ENCODE measurements at places on chromosomes 2 and 18.

- DNase-seq, result no peak
Observed at GRCh38 chr2:183505911-183506310, 381.7 kb downstream of the NUP35 start.

- no peak for DNase-seq
Observed at GRCh38 chr2:121520641-121520994, 10.1 kb upstream of the RNU4ATAC start.

DNA sequence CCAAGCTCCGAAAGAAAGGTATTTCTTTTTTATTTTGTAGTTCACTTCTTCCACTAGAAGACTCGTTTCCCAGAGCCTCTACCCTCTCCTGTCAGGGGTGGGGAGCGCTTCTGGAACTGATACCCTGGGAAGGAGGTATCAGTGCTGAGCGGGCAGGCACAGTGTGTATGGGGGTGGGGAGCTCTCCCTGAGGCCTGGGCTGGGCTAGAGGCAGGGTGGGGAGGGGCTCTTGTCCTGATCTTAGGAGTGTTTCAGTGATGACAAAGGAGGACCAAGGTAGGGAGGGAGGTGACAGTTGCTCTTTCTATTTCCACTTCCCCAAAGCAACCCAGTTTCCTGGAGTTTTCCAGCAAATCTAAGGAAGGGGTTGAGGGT, 65.4 kb downstream of the ARHGAP25 start:
- DNase-seq, result no peak

GRCh38 chr2:236042087-236042486, 126.1 kb downstream of the GBX2 start:
- DNase-seq, result no peak

DNA sequence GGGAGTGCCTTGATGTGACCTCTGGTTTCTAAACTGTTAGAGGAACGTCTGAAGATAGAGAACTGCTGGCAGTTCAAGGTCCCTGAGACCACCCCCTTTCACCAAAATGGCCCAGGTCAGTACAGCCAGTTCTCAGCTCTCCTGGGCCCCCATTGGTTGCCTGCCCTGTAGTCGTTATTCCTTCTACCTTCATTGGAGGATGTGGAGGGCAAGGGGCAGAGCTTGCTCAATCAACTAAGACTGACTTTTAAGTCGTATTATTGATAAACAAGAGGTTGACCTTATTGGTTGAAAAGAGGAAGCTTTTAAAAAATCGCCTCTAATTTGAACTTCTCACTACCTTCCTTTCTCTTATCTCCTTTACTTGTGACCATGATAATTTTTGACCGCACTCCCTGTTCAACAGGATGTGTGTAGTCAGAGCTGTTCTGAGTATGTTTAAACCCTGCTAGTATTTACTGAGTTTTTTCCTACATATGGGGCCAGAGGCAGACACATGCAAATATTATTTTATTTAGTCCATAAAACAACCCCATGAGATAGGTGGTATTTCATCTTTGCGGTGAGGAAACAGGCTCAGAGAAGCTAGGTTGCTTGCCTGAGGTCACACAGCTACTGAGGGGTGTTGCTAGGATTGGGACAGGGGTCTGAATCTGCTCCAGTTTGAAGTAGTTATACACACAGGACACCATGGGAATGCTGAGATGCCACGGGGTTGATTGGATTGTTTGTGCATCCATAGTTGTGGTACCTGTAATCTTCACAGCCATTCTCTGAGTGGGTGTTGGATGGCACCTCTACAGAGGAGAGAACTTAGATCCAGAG, 65.9 kb downstream of the TMEM247 start:
- DNase-seq, result no peak

DNA sequence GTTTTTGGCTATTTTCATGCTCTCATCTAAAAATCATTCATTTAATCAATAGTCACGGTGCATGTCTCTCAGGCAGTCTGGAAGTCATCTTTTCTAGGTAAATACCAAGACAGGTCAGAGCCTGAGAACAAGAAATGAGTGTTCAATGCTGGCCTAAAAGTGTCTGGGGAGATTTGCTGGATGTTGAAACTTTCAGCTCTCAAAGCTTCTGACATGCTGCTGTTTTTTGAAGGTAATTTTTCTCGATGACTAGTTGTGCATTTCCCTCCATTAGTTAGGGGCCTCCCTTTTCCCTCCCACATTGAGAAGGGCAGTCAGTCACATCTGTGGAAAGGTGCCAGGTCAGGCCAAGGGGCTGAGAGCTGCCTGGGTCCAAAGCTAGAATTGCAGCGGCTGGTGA, 115.6 kb downstream of the LPIN1 start:
- DNase-seq, result no peak

- no peak for DNase-seq
Observed at GRCh38 chr2:64440843-64441242, 13.1 kb upstream of the LGALSL start.

- no peak for DNase-seq
Observed at GRCh38 chr2:3751806-3752205, 48.4 kb downstream of the DCDC2C start.

GRCh38 chr18:49959176-49959575, 145.8 kb upstream of the ACAA2 start:
- DNase-seq, result no peak

Data from stimulated activated CD8-positive, alpha-beta memory T cell treated with anti-CD3 and anti-CD28 coated beads, Interleukin-2, amount 100 ng/mL, for 48 hours (primary cell).